ENCODE measurements at places on chromosomes 12 and 14.

DNA sequence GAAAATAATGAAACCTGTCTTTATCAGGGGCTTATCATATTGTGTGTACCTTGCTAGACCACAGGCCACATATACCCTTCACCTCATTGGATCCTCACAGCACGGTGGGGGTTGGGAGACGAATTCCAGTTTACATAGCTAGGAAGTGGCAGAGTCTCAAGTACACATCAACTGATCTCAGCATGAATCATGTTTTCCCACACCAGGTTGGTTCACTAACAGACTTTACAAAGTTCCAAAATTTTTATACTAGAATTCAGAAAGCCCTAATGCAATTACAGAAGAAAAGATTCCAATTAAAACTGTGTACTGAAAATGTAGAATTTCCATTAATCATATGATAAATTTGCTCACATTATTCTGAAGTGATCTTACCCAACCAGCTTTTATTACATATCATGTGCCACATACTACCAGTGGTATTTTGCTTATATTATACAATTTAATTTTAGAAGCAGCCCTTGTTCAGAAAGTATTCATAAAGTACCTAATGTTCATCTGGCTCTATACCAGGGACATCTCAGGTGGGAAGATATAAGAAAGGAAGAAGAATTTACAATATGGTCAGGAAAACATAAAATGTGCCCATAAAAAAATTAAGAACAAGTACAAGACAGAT, 196.2 kb downstream of the ITPR2 start:
- DNase-seq, result no peak

DNA sequence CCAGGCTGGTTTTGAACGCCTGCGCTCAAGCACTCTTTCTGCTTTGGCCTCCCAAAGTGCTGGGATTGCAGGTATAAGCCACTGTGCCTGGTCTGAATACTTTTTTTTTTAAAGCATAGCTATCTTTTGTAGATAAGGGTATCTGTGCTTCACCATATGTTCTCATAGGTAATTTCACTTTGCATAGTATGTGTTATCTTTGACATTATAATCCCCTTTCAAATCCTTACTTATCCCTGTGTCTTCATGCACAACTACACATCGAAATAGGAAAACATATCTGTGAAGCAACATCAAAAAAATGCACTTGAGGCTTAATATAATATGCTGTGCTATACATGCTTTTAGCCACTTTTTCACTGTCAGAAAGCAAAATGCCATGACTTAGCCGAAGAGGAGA, 94.1 kb downstream of the SLC35F4 start:
- no peak for DNase-seq

GRCh38 chr12:25883026-25883916, 75.2 kb upstream of the RASSF8 start:
- DNase-seq, result no peak

GRCh38 chr12:132835076-132836025, 6.7 kb upstream of the GOLGA3 start:
- no peak for DNase-seq

GRCh38 chr14:36863271-36863670, 201.6 kb downstream of the PAX9 start:
- no peak for DNase-seq

GRCh38 chr14:100822532-100823296, 3.2 kb upstream of the MEG3 start:
- DNase-seq, result no peak

- no peak for DNase-seq
Measured at GRCh38 chr12:94100211-94100627, 48.2 kb upstream of the PLXNC1 start.

- no peak for DNase-seq
Measured at GRCh38 chr12:13253966-13254760, 57.6 kb downstream of the EMP1 start.

DNA sequence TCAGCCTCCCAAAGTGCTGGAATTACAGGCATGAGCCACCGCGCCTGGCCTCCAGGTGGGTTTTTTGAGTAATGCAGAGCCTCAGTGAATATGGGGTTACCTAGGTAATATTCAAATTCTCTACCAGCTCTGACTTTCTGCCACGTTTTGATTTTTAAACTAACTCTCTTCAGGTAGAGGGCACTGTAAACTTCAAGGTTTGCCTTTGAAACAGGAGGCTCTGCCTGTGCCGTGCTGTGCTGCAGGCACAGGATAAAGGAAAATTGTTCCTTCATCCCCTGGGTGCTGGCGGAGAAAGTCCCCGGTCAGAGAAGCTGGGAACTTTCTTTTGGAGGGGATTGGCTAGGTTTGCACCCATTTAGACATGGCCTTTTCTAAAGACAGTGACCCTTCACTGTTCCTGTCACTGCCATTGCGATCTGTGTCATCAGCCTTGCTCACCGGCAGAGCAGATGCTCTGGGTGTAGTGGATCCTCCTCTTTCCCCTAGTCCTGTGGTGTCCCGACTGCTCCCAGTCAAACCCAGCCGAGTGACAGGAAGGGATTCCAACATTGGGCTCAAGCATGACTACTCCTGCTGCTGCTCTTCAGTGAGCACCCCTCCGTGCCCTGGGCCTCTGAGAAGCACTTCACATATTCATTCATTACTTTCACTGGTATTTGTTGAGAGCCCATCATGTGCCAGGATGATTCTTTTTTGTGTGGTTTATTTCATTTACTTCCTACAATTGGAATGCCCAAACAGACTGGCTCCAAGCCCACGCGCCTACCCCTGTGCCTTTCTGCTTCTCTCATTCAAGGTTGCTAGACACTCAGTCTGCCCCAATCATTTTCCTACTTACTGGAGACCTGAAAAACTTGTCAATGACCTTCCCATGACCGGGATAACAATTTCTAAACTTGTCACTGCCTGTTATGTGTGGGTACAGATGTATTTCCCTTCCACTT, 103.6 kb downstream of the TMEM30B start:
- DNase-seq, result no peak

DNA sequence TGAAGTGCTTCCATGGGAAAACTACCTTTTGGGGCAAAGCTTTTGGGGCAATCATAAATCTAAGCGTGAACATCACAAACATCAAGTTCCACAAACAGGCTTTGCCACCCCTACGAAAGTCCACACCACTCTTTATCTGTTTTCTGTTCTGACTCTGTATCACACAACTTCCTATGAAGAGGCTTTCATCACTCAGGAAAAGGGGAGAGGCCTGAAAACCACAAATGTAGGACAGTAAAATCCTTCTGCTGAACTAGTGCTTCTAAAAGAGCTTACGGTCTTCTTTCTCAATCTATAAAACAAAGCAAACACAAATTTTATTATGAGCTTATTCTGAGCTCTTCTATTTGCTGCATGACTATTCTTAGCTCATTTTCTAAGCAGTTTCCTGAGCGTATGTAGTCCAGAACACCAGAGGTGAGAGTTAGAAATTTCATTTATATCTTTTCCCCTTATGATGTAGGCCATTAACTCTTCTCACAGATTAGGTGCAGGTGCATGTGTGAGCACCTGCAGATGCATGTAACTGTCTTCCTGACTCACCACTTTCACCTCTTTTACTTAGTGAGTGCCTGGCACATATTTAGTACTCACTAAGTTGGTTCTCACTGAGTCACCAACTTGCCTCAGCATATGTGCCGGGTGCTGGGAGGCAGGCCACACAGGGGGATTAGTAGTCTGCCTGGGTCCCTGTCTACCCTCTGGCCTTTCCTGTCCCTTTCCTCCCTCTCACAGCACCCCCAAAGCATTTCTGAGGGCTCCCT, 32.9 kb upstream of the SYCP3 start:
- no peak for DNase-seq

DNA sequence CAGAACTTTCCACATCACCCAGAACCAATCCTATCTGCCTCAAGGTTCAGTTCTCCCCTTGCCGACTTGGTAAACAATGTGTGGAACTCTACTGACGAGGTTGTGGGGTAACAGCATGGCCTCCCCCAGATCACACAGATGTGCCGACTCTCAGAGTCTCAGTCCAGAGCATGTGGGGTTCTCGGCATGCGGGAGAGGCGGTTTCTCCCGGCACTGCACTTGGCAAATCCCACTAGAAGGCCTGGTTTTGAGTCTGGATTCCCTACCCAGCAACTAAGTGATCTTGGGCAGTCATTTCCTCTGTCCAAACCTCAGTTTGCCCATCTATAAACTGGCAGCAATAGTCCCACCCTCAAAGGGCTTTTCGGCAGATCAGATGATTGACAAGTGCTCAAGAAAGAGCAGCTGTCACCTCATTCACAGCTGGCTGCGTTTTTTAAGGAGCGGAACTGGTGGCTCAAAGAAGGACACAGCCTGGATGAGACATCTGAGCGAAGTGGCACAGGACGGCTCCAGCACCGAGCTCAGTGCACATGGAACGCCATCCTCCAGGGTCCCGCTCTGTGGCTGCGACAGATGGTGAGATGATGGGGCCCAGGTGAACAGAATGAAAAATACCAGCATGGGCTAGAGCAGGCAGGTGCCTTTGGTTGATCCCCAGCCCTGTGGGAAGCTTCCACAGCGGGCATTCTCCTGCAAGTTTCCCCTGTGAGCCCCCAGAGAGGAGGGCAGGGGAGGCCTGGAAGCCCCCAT, 7.3 kb downstream of the TESC start:
- DNase-seq, result no peak

GRCh38 chr14:91891721-91892220, 24.4 kb upstream of the TC2N start:
- no peak for DNase-seq

DNA sequence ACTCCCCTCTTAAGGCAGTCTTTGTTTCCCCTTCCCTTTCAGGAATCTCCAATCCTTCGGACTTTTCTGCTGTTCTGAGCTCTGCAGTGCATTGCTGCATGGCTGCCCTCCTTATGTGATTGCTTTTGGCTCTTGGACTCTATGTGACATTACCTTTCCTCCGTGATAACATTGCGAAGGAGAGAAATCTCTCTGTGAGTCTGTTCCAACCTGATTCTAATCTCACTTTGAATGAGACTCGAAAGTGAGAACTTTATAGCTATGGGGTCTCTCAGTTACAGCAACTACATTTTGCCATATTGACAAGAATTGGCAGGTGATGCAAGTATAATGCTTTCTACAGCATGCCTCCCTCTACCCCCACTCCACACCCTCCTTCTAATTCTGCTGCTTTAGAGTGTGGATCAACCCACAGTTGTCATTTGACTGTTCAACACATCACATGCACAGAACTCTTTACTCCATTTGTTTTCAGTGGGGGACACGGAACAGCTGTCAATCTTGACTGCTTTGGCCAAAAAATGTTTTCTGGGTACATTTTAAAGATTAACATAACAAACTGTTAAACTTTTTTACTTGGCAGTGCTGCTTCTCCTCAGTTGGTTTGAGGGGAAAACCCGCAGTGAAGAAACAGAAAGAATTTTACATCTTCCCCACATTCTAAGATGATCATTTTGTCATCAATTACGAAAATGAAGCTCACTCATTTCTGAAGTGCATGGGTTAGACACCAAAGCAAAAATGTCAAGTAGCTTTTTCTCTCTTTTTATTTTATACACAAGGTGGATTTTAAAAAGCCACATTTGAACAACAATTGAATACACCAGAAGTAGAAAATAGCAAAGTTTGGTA, 125.5 kb upstream of the RMST start:
- no peak for DNase-seq

GRCh38 chr12:127685491-127685890, 581.5 kb upstream of the TMEM132C start:
- no peak for DNase-seq

- DNase-seq, result no peak
Measured at GRCh38 chr14:35998303-35998702, 172.2 kb downstream of the BRMS1L start.

DNA sequence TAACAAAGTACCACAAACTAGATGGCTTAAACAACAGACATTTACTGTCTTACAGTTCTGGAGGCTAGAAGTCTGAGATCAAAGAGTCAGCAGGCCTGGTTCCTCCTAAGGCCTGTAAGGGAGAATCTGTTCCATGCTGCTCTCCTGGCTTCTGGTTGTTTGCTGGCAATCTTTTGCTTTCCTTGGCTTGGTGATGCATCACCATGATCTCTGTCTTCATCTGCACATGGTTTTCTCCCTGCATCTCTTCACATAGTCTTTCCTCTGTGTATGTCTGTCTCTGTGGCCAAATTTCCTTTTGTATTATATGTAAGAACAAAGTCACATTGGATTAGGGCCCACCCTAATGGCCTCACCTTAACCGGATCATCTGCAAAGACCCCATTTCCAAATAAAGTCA, 168.5 kb downstream of the CAPZA3 start:
- no peak for DNase-seq

DNA sequence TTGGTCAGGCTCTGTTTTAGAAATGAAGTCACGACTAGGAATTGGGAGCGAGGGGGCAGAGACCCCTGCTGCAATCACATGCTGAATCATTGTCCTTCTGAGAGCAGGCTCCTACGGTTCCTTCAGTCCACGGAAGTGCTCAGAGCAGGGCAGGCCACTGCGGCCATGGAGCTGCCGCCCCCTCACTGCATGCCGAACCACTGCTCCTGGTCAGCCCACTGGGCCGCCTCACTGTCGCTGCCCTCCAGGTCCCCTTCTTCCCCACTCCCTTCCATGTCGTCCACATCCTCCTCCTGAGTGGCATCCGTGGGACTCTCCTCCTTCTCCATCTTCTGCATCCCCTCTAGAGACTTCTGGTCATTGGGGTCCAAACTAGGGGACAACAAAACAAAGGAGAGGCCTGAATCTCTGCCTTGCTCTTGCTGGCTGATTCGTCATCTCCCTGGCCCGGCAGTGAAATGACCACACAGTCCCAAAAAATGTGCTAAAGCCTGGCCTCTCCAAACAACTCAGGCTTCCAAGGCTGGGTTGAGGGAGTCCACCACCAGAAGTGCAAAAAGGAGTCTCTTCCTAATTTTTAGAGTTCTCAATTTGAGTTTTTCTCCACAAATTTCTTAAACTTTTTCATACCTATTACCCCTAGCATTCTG, 29.4 kb downstream of the ANAPC7 start:
- DNase-seq, result no peak

- DNase-seq, result no peak
Measured at GRCh38 chr12:95804291-95804690, 13.7 kb upstream of the NTN4 start.

GRCh38 chr12:132523576-132524331, 33.8 kb downstream of the FBRSL1 start:
- DNase-seq, result peak; percentile 57

DNA sequence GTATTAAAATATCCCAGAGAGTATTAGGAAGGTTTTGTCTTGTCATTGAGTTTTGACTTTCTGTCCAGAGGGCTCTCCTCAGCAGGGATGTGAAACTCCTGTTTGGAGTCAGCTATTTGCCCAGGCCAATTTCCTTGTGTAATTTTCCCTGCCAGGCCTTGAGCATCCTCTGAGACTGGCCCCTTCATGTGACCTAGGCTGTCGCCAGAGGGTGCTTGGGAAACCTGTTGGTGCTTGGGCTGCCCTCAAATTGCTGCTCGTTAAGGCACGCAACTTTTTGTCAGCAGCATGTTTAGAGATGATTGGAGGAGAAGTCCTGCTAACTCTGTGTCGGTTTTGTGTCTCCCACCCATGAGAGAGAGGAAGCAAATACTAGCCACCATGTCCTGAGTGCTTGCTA, 39.1 kb downstream of the IQSEC3 start:
- DNase-seq, result no peak

- DNase-seq, result no peak
Measured at GRCh38 chr12:71719647-71720370, 33.9 kb downstream of the TMEM19 start.
